Large intestine (tissue), 12 donors: ENCODE measurements at places on chromosomes 16 and 17.

GRCh38 chr17:41367426-41368075 lies 2.1 kb downstream of the KRT33B start:
- DNase-seq = no peak

- peak; percentile 25 for DNase-seq
Observed at GRCh38 chr17:76997981-76998531, 129.9 kb downstream of the MGAT5B start.

DNA sequence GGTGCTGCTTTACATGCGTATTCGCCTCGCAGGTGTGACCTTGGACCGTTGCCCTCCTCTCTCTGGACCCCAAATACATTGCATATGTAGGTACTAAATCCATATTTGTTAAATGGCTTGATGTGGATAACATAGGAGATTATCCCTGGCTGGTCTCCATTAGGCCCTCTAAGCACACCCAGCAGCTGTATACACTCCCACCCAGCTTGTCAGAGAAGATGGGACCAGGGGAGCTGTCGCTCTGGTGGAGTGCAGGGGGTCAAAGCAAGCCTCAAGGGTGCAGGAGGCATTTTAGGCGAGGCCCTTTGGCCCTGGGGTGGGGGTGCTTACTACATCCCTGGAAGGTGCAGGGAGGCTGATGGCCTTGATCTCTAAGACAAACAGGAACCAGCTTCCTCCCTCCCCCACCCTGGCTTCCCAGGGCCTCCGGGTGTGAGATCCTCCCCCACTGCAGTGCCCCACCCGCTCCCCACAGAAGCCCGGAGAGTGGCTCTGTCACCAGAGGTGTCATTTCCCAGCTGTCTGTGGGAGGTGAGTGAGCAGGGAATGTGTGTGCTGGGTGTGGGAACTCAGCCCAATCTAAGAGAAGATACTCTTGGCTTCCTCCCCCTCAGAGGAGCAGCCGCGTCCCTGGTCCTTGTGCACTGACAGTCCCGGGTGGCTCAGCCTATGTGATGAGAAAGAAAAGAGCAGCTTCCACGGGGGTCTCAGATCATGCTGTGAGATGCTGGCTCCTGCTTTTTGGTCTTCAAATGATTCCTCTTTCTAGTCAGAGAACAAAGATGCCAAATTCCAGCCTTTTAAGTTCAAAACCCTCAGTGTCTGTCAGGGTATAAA lies 1.4 kb upstream of the VAMP2 start:
- peak; percentile 77 for DNase-seq

- no peak for DNase-seq
Observed at GRCh38 chr17:29289852-29290251, 4.1 kb downstream of the NUFIP2 start.

GRCh38 chr16:87146676-87147075 lies 170.5 kb downstream of the C16orf95 start:
- no peak for DNase-seq

GRCh38 chr17:62057696-62058095 lies 7.4 kb downstream of the MED13 start:
- DNase-seq = no peak

- no peak for DNase-seq
Observed at GRCh38 chr17:1785930-1786329, 24.1 kb downstream of the SERPINF1 start.

DNA sequence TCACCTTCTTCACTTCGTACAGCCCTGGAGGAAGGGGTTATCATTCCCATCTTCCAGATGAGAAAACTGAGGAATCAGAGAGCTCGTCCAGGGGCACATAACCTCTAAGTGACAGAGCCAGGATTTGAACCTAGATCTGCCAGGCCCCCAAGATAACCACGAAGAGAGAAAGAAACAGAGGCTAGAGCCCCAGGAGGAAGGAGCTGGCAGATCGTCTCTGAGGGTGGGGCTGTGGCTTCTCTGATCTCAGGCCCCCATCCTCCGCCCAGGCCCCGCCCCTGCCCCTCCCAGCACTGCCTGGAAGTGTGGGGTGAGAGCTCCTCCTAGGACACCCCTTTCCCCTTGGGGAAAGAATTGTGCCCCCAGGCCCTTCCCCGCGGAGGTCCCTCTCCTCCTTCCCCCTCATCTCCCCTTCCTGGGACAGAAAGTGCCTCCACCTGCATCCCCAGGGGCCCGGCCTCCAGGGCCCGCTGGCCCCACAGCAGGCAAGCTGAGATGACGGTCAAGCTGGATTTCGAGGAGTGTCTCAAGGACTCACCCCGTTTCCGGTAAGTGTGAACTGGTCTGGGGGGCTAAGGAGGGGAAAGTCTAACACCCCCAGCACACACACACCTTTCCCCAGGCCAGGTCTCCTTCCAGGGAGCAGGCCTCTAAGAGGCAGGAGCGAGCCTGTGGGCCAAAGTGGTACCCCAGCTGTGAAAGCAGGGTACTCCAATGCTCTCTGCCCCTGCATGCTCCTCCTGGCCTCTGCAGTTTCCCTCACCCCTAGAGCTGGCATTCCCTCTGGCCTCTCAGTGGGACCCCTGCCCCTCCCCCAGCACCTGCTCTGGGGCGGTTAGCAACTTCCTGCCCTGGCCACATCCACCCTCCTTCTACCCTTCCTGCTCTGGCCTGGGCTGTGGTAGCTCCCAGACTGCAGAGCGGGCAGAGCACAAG lies at the start of gene ACAP1:
TSS of gene ACAP1 (plus strand) at position 290 of the 936 bp plus-strand sequence. CDS start at position 496, 206 bp downstream.
- DNase-seq = no peak

- no peak for DNase-seq
Observed at GRCh38 chr17:74641224-74641957, 17.9 kb upstream of the CD300E start.

- DNase-seq = no peak
Observed at GRCh38 chr17:20077978-20078685, 69.0 kb downstream of the SPECC1 start.

DNA sequence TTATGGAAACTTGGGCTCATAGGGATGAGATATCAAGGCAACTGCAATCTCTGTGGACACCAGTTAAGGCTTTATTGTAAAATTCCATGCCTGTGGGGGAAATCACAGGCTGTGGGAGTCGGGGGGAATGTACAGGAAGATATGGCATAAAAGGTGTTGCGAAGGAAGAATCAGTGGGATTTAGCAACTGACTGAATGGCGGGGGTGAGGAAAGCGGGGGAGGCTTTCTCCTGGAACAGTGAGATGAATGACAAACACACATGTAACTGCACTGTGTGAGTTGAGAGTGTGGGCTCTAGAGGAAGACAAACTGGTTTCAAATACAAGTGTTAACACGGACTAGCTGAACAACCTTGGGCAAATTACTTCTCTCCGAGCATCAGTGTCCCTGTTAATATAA lies 143.7 kb downstream of the PRKCB start:
- DNase-seq = no peak

DNA sequence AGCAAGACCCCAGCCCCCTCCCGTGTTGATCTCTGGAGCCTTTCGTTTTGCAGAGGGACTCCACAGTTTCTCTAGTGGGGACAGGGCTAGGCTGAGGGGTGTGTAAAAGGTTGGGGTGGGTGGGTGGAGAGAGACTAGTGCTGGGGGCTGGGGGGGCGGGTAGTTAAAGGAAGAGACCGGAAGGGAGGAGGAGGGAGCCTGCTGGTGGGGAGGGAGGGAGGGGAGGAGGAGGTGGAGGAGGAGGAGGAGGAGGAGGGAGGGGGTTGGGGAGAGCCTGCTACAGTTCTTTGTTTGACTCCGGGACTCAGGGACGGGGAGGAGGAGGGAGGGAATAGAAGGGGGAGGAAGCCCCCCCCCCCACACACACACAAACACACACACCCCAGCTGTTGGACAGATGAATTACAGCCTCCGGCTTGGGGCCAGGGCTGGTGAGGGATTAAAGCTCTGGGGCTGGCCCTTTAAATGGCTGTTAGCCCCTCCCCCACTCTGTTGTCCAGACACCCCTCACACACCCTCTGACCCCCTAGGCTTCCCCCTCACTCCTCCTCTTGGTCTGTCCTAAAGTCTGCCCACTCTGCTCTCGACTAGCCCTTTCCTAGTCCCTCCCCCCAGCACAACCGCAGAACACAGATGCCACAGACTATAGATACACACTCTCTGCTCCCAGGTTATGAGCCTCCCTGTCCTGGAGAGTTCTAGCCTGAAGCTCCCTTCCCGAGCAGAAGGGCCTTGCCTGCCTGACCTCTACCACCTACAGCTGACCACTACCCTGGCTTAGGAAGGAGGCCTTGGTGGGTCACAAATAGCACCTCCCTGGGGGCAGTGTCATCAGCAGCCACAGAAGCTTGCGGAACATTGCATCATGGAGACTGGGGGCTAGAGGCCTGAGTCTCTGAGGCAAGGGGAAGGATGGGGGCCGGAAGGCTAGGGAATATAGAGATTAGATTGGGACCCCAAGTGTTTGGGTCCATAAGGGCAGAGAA lies 4.4 kb downstream of the KDM6B start:
- DNase-seq = peak; percentile 66

- peak; percentile 26 for DNase-seq
Observed at GRCh38 chr16:85279825-85280545, 167.7 kb upstream of the CIBAR2 start.

DNA sequence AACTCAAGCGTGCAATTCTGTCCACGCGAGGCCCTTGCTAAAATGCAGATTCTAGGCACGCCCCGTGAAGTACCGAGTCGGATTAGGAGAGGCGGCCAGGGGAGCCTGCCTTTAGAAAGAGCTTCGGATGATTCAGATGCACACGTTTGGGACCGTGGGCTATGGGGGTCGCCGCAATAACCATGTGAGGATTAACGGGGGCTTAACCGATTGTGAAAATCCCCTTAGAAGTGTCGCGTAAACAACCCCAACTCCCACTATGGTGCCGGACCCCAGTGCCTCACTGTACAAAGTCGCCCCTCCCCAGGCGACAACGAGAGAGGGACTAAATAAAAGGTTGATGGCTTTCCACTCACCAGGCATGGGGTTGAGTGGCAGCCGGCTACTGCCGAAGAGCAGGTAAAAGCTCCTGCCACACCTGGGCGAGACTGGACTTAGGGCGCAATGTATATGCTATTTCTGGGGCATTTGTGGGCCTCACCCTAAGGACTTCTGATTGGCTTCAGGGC lies 635 bp upstream of the SP2 start:
- DNase-seq = peak; percentile 35

GRCh38 chr17:8922928-8923327 lies 42.6 kb downstream of the PIK3R5 start:
- no peak for DNase-seq

DNA sequence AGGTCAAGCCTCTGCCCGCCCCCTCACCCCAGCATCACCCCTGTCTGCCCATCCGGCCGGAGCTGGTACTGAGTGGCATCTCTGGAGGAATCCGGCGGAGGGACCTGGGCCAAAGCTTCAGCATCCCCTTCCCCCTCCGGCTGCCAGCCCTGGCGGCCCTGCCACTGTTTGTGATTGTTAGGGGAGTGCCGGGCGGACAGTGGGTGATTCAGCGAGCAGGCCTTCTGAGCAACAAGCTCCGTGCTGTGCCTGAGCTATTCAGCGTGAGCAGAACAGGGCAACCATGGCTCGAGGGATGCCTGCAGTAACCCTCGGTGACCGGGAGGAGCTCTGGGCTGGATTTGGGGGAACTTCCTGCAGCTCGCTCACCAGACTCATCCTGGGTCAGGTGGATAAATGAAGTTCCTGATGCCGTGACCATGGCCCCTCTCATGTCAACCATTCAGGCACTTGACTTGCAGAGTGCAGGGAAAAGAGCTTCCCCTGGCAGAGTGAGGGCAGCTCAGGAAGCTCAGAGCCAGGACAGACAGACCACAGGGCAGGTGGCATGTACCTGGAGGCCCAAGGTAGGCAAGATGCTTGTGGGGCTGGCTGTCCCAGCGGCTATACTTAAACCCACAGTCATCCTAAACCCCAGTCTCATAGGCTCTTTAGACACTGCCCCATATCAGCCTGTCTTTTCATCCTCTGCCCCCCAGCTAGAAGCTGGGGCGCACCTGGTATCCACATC lies 24.3 kb upstream of the MLKL start:
- no peak for DNase-seq

- DNase-seq = peak; percentile 11
Observed at GRCh38 chr16:11994143-11995119, 17.9 kb downstream of the SNX29 start.

GRCh38 chr17:82226809-82227628 lies 1.8 kb upstream of the SLC16A3 start:
- no peak for DNase-seq

DNA sequence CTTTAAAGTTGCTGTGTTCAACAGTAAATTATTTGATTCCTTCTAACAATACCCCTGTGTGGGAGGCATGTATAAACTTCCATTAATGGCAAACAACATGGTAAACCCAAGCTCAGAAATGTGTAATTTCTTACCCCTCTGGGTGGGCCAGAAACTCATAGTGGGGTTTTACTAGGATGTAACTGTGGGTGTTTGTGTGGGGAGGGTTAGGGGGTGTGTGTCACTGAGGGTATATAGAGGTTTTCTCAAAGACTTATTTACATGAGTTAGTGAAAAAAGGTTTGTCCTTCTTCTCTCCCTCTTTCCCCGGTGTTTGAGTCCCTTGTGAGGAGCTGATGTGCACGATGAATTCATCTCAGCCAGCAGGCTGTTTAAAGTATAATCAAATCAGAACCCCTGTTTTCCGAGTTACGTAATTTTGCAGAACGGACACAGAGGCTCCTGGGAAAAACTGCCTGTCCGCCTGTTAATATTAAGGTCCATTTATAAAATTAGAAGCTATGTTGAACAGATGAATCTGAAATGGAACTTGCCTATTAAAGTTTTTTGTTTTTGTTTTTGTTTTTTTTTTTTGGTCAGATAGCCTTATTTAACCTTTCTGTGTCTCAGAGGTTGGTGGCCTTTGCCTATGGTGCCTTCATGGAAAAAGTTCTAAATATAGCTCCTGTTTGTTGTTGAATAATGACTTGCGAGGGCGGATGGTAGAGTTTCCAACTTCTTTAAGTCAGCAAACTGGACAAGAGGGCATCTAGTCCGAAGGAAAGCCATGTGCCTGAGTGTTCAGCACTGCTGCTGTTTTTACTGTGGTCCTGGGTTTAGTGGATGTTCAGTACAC lies 73.3 kb downstream of the MSI2 start:
- no peak for DNase-seq

DNA sequence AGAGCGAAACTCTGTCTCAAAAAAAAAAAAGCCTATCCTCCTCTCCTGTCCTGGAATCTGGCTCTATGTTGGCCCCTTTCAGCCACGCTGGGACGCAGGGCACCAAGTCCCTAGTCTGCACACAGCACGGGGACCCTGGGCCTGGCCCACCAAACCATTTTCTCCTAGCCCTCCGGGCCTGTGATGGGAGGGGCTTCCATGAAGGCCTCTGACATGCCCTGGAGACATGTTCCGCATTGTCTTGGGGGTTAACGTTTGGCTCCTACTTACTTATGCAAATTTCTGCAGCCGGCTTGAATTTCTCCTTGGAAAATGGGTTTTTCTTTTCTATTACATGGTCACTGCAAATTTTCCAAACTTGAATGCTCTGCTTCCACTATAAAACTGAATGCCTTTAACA lies 12.6 kb upstream of the GPT2 start:
- DNase-seq = no peak

GRCh38 chr17:16419074-16419928 lies 3.9 kb downstream of the TRPV2 start:
- DNase-seq = no peak
